ENCODE measurements at places on chromosomes 16 and 17. TPM values are rescaled to one million over a fixed set of nuclear protein-coding genes. Genes with fewer than 3 reads are reported as not detected.
A peak's percentile ranks its signal among the peaks of the same experiment; 100 is the strongest.

The PIK3R5 gene
- total RNA-seq = 2.3 TPM

The PARN gene
- 11.6 TPM for total RNA-seq

The PDE6G gene
- not detected for total RNA-seq

DNA sequence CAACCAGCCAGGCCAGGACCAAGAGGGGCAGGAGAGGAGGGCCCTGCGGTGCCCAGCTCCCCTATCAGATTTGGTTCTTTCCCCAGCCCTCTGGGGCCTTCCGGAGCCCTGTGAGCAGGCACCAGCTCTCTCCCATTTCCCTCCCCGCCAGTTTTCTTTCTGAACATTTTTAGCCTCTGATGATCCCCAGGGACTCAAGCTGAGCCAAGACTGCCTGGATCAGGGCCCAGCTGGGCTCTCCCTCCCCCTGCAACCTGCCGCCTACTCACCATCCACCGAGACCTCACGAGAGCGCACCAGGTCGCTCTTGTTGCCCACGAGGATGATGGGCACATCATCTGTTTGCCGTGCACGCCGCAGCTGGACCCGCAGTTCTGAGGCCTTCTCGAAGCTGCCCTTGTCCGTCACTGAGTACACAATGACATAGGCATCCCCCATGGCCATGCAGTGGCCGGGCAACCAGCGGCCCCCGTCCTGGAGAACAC lies 2.0 kb downstream of the RRAD start:
- peak; percentile 85 for DNase-seq

- no peak for DNase-seq
Measured at GRCh38 chr17:65228734-65229620, 91.8 kb downstream of the RGS9 start.

DNA sequence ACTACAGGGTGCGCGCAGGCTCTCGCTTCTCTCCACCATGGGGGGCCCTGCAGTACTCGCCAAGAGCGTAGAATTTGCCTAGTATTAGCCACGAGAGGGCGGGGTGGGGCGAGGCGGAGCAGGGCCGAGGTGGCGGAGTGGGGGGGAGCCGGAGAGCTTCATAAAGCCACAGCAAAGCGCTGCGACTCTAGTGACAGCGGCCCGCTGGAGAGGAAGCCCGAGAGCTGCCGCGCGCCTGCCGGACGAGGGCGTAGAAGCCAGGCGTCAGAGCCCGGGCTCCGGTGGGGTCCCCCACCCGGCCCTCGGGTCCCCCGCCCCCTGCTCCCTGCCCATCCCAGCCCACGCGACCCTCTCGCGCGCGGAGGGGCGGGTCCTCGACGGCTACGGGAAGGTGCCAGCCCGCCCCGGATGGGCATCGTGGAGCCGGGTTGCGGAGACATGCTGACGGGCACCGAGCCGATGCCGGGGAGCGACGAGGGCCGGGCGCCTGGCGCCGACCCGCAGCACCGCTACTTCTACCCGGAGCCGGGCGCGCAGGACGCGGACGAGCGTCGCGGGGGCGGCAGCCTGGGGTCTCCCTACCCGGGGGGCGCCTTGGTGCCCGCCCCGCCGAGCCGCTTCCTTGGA lies at the start of gene TBX21:
Gene TBX21, plus strand, starts transcription at position 190 of the 627 bp plus-strand sequence. Its CDS starts 219 bp downstream, at position 409.
- DNase-seq = peak; percentile 83

- no peak for DNase-seq
Measured at GRCh38 chr17:6623941-6624340, 16.6 kb downstream of the KIAA0753 start.

- peak; percentile 84 for DNase-seq
Measured at GRCh38 chr16:49876716-49877129, 20.8 kb upstream of the ZNF423 start.

- no peak for DNase-seq
Measured at GRCh38 chr16:72473631-72474030, 301.7 kb upstream of the PMFBP1 start.

DNA sequence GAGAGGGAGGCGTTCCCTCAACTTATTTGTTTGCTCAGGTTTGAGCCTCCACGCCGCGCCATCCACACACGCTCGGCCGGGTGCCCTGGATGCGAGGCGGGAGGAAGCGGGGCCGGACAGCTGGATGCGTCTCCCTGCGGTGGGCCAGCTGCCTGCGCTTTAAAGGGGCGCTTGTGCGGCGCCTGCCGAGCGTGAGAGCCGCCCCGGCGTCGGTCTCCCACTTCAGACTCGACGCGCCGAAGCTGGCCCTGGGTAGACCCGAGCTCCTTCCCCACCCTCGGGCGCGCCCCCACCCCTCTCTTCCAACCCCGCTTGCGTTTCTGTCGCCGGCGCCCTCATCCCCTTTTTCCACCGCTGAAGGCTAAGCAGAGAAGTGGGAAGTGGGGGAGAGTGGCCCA lies 527 bp upstream of the CHAD start:
- peak; percentile 61 for DNase-seq

DNA sequence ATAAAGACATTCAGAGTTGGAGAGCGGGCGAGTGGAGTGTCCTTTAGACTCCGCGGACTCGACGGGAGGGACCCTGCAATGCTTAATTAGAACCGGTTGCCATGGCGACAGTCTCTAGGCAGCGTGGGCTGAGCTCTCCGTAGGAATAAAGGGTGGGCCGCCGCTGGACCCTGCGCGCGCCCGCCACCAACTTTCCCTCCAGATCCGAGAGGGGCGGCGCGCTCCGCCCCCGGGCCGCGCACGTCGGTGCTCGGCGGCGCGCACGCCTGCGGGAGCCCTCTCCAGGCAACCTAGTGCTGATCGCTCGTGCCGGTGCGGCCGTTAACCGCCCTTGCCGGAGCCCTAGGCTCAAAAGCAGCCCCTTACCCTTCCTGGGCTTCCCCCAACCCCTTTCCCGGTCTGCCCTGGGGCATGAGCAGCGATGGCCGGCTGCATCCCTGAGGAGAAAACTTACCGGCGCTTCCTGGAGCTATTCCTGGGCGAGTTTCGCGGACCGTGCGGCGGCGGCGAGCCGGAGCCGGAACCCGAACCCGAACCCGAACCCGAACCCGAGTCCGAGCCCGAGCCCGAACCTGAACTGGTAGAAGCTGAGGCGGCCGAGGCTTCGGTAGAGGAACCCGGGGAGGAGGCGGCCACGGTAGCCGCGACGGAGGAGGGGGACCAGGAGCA lies at the start of gene PPM1E:
Gene PPM1E, plus strand, starts transcription at position 278 of the 669 bp plus-strand sequence.
- DNase-seq = peak; percentile 32

- DNase-seq = no peak
Measured at GRCh38 chr17:35496451-35497290, 40.8 kb downstream of the SLFN12L start.
